ENCODE measurements at places on chromosomes 13 and 19. TPM values are rescaled to one million over a fixed set of nuclear protein-coding genes. Genes with fewer than 3 reads are reported as not detected.

The ADAMTSL5 gene
- 20.5 TPM for total RNA-seq

The FPR1 gene
- 4.3 TPM for total RNA-seq

The SELENOV gene
- not detected for total RNA-seq

DNA sequence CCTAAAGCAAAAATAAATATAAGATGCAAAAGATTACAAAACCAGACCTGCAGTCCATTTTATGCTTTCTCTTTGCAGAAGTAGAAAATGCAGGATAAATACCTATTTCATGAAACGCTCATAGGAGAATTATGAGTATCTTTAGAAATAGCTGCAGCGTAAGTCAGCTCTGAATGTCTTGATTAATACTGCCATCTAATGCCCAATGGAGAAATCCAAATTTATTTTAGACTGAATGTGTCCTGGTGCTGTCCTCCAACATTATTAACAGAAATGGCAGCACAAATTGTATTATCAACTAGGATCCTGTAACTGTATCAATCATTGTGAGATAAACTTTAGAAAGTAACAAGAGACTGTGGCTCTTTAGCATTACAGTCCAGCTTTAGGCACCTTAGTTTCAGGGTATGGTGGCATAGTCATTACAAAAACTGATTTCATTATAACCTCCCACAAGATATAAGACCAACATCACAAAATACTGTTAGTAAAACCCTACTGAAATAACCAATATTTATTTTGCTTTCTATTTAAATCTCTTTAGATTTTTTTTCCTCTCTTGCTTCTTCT, 162.1 kb upstream of the MIR17HG start:
- no peak for DNase-seq

DNA sequence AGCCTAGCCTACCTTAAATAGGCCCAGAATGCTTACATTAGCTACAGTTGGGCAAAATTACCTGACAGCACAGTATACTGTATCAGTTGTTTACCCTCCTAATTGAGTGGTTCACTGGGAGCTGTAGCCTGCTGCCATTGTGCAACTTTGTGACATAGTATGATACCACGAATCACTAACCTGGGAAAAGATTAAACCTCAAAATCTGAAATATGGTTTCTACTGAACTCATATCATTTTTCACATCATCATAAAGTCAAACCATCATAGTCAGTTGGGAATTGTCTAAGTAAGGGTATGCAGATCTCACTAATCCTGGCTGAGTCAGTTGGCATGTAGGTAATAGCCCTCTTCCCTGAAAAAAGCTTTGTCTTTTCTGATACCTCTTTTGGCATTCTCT, 9.2 kb downstream of the PAN3 start:
- DNase-seq: no peak

DNA sequence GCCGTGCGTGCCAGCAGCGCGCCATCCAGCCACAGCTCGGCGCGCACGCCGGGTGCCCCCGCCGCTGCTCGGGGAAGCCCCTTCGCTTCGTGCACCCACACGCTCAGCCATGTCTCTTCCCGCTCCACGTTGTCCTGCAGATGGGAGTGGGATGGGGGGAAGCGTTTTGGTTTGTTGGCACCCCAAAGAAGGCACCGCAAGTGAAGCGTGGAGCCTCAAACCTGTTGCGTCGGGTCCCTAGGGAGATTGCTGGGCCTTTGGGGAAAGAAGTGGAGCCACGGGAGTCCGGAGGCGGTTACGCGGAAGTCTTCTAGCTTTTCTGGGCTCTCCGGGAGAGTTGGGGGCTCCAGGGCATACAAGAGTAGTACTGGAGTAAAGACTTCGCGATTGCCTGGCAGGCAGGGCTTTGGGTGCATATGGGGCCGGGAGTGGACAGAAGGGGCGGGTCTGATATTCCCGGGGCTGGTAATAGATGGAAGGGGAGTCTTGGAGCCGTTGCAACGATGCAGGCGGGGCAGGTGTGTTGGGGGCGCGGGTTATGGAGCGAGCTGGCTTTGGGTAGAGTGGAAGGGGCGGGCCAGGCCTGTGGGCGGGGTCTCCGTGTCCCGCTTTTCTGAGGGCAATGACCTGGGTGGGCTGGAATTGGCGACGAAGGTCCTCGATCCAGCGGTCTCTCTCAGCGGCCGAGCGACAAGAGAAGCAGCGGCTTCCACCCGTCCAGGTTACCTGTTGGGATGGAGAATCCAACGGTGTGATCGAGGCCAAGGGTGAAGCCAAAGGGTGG, 6.5 kb downstream of the RASAL3 start:
- DNase-seq: no peak

DNA sequence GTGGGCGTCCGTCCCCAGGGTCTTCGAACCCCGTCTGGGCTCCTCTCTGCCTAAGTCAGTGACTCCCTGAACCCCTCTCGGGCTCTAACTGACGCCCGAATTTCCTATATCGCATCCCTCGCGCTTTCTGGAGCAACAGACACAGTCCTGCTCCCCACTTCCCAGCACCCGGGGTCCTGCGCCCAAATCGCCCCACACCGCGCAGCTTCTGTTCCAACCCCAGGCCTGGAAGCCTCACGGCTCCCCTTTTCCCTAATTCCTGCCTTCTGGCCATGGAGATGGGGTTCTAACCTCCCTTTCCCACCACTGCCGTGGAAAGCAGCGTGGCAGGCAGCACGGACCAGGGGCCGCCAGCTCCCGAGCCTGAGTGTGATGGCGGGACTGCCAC, 1.6 kb upstream of the GRTP1 start:
- DNase-seq: no peak

DNA sequence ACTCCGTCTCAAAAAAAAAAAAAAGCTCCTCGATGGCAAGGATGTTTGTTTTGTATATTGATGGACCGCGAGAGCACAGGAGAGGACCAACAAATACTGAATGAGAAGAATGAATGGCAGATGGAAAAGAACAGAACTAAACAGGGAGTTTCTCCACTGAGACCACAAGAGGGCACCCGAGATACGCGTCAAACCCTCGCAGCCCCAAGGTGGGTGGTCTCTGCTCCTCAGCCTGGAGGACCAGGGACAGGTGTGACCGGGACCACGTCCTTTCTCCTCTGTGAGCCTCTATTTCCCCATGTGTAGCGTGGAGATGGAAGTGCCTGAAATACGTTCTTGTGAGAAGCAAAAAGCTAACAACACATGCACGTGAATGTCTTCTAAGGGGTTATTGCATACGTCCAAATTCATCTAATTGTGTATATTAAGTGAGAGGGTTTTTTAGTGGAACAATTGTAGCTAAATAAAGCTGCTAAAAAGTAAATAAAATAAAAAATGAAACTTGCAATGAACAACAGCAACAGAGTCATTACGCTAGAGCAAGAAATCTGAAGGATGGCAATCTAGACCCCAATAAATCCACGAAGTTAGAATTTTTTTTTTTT, 8.3 kb upstream of the CDC42EP5 start:
- no peak for DNase-seq

GRCh38 chr13:71018995-71019394, 848.0 kb downstream of the DACH1 start:
- no peak for DNase-seq

DNA sequence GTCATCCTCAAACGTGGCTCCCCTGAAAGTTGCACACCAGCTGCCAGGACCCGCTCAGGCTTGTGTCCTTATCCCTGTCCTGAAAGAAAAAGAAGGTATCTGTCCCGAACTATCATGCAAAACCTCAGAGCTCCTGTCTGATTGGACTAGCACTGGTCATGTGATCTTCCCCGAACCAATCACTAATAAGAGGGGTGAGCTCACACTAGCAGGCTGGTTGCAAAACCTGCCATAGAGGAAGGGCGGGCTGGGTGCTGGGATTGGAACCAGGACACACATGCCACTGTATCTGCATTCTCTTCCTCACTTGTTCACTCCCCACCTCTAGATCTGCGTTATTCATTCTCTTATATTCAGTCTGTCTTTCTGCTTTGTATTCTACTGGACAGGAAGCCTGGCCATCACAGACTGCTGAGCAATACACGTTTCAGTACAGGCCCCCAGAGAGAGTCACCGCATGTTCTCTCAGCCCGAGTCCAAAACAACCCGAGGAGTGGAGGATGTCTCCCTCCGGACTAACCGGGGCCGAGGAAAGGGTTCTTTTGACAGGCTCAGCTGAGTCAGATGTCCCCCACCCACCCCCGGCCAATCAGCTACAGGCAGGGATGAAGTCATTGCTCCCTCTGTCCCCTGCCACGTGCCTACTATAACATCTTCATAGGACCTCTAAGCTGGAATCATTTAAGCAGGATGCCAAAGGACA, 97.7 kb downstream of the SIPA1L3 start:
- peak; percentile 76 for DNase-seq

- no peak for DNase-seq
These were observed 1.1 kb downstream of the SUCLA2 start for GRCh38 chr13:47999973-48000372.

- no peak for DNase-seq
These were observed 18.9 kb upstream of the ENOX1 start for GRCh38 chr13:43805681-43806128.

DNA sequence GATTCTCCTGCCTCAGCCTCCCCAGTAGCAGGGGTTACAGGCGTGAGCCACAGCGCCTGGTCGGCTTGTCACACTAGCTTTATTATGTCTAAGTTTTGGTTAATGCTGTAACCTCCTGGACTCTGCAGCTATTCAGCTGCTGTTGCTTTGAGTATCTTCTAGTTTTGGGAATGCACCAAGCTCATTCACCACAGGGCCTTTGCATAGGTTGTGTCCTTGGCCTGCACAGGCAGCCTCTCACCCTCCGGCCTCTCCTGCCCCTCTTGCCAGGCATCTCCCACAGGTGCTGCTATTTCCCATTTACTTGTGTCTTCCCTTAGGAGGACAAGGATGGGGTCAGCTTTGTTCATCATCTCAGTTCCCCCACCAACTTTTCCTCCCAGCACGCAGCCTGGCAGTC, 2.4 kb upstream of the CCDC9 start:
- DNase-seq: no peak

DNA sequence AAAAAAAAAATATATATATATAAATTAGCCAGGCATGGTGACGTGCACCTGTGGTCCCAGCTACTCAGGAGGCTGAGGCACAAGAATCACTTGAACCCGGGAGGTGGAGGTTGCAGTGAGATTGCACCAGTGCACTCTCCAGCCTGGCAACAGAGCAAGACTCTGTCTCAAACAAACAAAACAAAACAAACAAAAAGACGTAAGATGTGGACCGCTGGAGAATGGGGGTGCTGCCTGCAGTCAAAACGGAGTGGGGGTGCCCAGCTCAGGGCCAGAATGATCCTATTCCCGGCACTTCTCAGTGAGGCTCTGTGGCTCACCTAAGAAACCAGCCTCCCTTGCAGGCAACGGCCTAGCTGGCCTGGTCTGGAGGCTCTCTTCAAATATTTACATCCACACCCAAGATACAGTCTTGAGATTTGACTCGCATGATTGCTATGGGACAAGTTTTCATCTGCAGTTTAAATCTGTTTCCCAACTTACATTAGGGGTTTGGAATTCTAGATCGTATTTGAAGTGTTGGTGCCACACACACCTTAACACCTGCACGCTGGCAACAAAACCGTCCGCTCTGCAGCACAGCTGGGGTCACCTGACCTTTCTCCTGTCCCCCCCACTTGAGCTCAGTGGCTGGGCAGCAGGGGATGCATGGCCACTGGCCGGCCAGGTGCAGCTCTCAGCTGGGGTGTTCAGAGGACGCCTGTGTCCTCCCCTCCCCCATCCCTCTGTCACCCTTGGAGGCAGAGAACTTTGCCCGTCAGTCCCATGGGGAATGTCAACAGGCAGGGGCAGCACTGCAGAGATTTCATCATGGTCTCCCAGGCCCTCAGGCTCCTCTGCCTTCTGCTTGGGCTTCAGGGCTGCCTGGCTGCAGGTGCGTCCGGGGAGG, at the start of gene F7:
F7 (plus strand) TSS at position 760 of the 889 bp plus-strand sequence; CDS start at position 811, 51 bp downstream.
- peak; percentile 23 for DNase-seq

DNA sequence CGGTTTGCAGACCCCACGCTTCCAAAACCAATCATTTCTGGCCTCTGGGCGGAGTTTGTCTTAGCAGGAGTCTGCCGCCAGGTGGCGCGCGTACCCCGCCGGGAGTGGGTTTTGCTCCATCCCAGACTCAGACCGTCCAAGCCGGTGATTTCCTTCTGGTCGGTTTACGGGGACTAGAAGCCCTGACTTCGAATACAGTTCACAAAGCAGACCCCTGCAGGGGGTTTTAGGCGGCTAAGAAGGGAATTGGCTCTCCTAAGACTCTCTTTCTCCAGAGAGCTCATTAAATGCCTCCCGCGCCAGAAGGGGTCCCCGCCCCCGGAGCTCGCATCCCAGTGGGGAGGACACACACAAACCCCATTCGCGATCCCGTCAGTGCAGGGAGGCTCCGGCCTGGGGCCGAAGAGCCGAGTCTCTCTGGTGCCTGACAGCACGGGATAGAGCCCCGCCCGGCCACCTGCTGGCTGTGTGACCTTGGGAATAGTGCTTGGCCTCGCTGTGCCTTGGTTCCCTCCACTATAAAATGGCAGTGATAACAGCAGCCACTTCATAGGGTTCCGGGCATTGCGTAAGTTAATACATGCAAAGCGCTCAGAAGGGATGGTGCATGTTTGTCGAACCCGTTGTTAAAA, 8.6 kb upstream of the NUP62 start:
- DNase-seq: peak; percentile 85

DNA sequence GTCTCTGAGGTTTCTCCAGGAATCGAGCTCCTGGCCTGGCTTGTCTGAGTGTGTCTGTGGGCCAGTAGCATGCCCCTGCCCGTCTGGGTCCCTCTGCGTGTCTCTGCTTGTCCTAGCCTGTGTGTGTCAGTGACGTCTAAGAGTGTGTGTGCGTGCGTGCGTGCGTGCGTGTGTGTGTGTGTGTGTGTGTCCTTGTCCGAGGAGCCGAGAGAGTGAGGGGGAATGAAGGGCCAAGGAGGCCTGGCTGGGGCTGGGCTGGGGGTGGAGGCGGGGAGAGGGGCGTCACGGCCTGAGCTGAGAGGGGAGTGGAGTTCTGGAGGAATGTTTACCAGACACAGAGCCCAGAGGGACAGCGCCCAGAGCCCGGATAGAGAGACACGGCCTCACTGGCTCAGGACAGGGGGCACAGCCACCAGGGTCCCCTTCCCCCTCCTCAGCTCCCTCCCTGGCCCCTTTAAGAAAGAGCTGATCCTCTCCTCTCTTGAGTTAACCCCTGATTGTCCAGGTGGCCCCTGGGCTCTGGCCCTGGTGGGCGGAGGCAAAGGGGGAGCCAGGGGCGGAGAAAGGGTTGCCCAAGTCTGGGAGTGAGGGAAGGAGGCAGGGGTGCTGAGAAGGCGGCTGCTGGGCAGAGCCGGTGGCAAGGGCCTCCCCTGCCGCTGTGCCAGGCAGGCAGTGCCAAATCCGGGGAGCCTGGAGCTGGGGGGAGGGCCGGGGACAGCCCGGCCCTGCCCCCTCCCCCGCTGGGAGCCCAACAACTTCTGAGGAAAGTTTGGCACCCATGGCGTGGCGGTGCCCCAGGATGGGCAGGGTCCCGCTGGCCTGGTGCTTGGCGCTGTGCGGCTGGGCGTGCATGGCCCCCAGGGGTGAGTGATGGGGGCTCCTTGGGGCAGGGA, at the start of gene AXL:
AXL (plus strand) TSS at position 609 of the 893 bp plus-strand sequence; CDS start at position 779, 170 bp downstream.
- DNase-seq: peak; percentile 87

Measured in left ventricle myocardium superior (tissue), 1 donor.